SJCRH30 (cell line): ENCODE measurements at places on chromosomes 12 and 14.

DNA sequence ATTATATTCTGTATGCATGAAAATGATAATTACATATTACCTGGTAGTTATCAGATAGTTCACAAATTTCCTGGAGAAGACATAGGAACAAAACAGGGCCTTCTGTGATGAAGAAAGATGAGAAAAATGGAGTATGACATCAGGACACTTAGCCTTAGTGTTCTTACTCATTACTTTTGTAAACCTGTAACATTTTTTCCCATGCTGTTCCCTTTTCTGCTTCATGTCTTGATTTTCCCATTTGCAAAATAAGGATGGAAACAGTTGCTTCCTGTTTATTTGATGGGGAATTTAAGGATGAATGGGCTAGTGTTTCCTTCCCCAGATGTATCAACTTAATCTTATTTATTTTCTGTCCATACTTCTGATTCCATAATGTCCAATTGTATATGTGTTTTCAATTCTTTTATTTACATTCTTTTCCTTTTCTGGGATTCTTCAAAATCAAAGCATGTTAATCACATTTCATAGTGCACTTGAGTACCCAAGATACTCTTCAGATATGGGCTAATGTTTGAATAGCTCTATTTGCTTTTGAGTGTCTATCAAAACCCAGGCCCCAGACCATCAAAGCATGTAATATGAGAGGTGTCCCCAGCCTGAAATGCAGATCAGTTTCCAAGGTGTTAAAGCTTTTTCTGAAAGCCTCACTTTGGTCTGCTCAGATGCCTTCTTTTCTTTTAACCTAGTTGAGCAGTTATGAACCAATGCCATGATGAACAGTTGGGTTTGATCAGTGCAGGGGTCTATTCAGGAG, 260.5 kb downstream of the RAD51B start:
- peaks cover 10% of the 10 kb centered on the region for H3K4me1 ChIP-seq
- H3K27me3 ChIP-seq: no peaks in the 10 kb centered on the region
- DNase-seq: no peak
- no peaks in the 10 kb centered on the region for H3K36me3 ChIP-seq

- no peak overlapping the region for H3K27ac ChIP-seq
- DNase-seq: no peak
- H3K4me1 ChIP-seq: peaks cover 2% of the 10 kb centered on the region; the same call in 1 of the 2 replicates
- H3K4me3 ChIP-seq: no peak overlapping the region
These were observed 747.9 kb downstream of the TMTC2 start for GRCh38 chr12:83434600-83434999.

- no peaks in the 10 kb centered on the region for H3K36me3 ChIP-seq
- no peaks in the 10 kb centered on the region; the same call in 1 of the 2 replicates for H3K27me3 ChIP-seq
- H3K4me3 ChIP-seq: no peak overlapping the region
- no peaks in the 10 kb centered on the region for H3K4me1 ChIP-seq
These were observed 256.2 kb downstream of the DAD1 start for GRCh38 chr14:22332686-22333421.

GRCh38 chr12:53234271-53234914, 2.4 kb upstream of the RARG start:
- peaks cover 13% of the 10 kb centered on the region for H3K4me1 ChIP-seq
- H3K27ac ChIP-seq: no peak overlapping the region
- H3K27me3 ChIP-seq: peaks cover 6% of the 10 kb centered on the region; the same call in 1 of the 2 replicates
- no peaks in the 10 kb centered on the region for H3K36me3 ChIP-seq

GRCh38 chr12:20450591-20451180, 82.3 kb downstream of the PDE3A start:
- no peak for DNase-seq
- H3K27ac ChIP-seq: no peak overlapping the region
- no peaks in the 10 kb centered on the region for H3K4me1 ChIP-seq
- no peaks in the 10 kb centered on the region for H3K27me3 ChIP-seq

DNA sequence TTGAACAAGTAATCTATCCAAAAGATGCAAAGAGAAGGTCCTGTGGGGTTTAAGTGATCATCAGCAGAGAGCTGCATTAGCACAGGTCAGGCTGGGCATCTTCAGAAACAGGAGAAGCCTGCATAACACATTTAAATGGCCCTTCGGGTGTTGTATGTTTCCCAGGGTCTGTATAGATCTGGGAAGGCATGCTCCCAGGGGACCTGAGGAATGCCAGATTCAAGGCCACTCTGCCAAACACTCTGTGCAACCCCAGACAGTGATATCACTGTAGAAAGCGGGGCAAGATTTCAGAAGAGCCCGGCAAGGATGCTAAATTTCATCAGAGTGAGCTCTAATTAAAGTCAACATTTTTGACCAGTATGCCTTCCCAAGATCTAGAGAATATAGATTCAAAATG, 92.9 kb downstream of the ARMH4 start:
- no peaks in the 10 kb centered on the region for H3K4me1 ChIP-seq
- H3K4me3 ChIP-seq: no peak overlapping the region
- H3K27me3 ChIP-seq: peaks cover 5% of the 10 kb centered on the region; the same call in 1 of the 2 replicates
- no peak overlapping the region for H3K27ac ChIP-seq
- DNase-seq: peak; percentile 42

DNA sequence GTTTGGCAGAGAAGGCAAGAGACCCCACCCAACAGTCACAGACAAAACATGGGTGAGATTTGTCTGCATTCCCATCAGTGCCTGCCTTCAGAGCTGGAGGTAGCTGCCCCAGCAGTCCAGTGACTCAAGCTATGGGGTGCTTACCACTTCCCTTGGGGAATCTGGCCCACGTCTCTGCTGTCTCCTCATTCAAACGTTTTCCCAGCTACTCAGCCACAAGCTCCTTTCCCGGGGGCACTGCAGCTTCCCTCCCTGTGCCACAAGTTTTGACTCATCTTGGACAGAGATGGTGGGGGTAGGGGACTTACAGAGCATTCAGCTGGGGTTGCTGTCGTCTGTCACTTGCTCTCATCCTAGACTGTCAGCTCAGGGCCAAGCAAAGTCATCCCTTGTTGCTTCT, 66.6 kb downstream of the FBXL14 start:
- no peaks in the 10 kb centered on the region for H3K36me3 ChIP-seq
- DNase-seq: peak; percentile 18
- 0 out of 2 replicates have a peak, but pooled peaks cover 5% of the 10 kb centered on the region for H3K27me3 ChIP-seq
- no peak overlapping the region for H3K4me3 ChIP-seq
- H3K4me1 ChIP-seq: no peaks in the 10 kb centered on the region; the same call in 1 of the 2 replicates
- H3K27ac ChIP-seq: no peak overlapping the region

GRCh38 chr14:93065272-93065730, 50.4 kb downstream of the ITPK1 start:
- H3K27ac ChIP-seq: no peak overlapping the region
- H3K36me3 ChIP-seq: no peaks in the 10 kb centered on the region
- no peaks in the 10 kb centered on the region for H3K27me3 ChIP-seq
- no peak for DNase-seq
- 0 out of 2 replicates have a peak, but pooled peaks cover 6% of the 10 kb centered on the region for H3K4me1 ChIP-seq

GRCh38 chr14:65357113-65357512, 55.4 kb upstream of the FUT8 start:
- no peaks in the 10 kb centered on the region for H3K36me3 ChIP-seq
- DNase-seq: no peak
- H3K27ac ChIP-seq: no peak overlapping the region
- no peak overlapping the region for H3K4me3 ChIP-seq
- H3K27me3 ChIP-seq: no peaks in the 10 kb centered on the region

DNA sequence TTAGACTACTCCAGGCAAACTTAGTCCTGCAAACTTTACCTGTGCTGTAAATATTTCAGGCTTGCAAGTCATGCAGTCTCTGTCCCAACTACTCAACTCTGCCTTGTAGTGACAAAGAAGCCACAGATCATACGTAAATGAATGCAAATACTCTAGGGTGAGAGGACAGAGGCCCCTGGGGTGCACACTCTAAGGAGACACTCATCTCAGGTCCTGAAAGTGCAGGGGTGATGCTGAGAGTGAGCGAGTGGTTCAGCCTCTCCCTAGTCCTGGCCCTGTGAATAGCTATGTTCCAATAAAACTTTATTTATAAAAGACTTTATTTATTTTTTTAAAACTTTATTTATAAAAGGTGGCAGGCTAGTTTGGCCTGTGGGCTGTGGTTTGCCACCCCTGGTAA, 34.9 kb downstream of the HCAR2 start:
- no peaks in the 10 kb centered on the region for H3K36me3 ChIP-seq
- H3K27me3 ChIP-seq: no peaks in the 10 kb centered on the region
- H3K27ac ChIP-seq: no peak overlapping the region
- H3K4me1 ChIP-seq: no peaks in the 10 kb centered on the region
- H3K4me3 ChIP-seq: no peak overlapping the region

DNA sequence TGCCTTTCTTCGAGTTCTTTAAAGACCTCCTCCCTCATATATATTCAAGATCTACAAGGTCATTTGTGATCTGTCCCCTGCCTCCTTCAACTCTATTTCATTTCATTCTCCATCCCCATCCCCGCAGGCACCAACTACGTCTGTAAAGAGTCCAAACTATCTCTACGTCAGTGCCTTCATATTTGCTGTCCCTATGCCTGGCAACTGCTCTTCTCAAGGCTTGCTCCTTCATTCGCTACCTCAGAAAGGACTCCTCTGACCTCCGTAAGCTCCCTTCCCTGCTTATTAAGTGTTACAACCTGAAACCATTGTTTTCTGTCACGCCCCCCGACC, 650 bp downstream of the LLPH start:
- no peaks in the 10 kb centered on the region for H3K27me3 ChIP-seq
- peak overlapping the region; percentile 78 for H3K27ac ChIP-seq
- no peak for DNase-seq
- peak overlapping the region; percentile 92 for H3K4me3 ChIP-seq

- H3K27me3 ChIP-seq: no peaks in the 10 kb centered on the region
- H3K36me3 ChIP-seq: no peaks in the 10 kb centered on the region
- no peak overlapping the region for H3K27ac ChIP-seq
- no peaks in the 10 kb centered on the region for H3K4me1 ChIP-seq
- DNase-seq: no peak
These were observed 217.9 kb downstream of the PIK3C2G start for GRCh38 chr12:18479256-18479655.

DNA sequence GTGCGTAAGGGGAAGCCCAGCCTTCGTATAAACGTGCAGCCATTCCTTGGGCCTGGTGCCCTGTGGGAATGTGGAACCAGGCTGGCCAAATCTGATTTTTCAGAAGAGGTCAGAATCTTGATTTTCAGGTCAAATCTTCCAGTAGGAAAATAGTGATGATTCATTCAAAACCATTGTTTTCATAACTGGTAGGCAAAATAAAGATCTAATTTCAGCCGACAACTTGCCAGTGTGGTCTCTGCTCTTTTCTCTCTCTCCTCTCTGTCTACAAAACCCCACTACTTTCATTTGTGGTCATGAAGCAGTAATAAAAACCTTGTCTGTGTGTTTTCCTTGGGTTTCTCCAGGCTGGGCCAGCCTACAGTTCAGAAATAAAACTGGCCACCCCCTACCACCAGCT, 135.1 kb downstream of the RBM19 start:
- peak overlapping the region; percentile 37 for H3K27ac ChIP-seq
- no peak overlapping the region; the same call in 1 of the 2 replicates for H3K4me3 ChIP-seq
- H3K27me3 ChIP-seq: no peaks in the 10 kb centered on the region
- no peaks in the 10 kb centered on the region for H3K36me3 ChIP-seq

DNA sequence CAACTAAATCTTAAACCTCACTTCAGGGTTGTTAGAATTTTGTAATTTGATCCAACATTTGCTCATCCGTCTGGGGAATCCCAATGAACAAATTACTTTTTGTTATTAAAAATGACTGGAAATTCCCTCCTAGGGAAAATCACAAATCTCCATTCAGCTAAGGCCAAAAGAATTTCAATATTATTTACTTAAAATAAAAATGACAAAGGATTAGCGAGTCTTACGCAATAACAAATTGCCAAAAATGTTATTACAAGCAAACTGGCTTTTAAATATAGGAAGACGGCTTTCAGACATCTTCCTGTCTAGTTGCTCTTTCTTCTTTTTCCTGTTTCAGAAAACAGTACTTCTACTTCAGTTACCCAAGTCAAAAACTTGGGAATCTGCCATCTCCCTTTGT, 92.4 kb upstream of the TSPAN8 start:
- H3K27me3 ChIP-seq: no peaks in the 10 kb centered on the region
- DNase-seq: no peak
- H3K27ac ChIP-seq: no peak overlapping the region
- no peaks in the 10 kb centered on the region for H3K4me1 ChIP-seq
- no peak overlapping the region for H3K4me3 ChIP-seq
- H3K36me3 ChIP-seq: no peaks in the 10 kb centered on the region

DNA sequence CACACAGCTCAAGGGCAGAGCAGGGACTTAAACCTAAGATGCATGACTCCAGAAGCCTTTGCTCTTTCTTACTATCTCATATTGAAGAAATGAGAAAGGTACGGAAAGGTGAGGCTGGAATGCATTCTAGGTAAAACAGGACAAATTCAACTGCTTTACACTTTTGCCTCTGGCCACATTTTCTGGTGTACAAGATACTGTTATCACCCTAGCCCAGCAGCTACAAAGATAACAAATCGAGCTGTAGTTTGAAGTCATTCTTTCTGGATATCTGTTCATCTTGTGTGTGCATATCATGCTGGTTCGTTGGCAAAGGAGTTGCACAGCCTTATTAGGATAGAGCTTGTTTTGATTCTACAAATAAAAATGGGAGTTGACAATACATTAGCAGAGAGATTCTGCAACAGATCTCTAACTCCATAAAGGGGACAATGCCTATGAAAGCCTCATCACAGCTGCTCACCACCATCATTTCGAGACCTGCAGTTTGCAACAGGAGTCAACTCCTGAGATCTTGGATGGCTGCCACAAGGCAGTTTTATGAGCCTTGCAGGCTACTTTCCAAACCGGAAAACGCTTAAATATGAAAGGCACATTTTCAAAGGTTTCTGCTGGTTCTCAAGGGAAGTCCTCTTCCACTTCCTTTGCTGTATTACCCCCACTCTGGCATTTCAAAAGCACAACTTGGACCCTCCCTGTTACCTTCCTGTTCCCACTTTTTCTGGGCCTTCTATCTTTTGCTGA, 64.9 kb downstream of the STXBP6 start:
- peak; percentile 75 for DNase-seq
- H3K4me1 ChIP-seq: peaks cover 12% of the 10 kb centered on the region
- no peaks in the 10 kb centered on the region for H3K36me3 ChIP-seq
- H3K27me3 ChIP-seq: no peaks in the 10 kb centered on the region
- H3K4me3 ChIP-seq: no peak overlapping the region

DNA sequence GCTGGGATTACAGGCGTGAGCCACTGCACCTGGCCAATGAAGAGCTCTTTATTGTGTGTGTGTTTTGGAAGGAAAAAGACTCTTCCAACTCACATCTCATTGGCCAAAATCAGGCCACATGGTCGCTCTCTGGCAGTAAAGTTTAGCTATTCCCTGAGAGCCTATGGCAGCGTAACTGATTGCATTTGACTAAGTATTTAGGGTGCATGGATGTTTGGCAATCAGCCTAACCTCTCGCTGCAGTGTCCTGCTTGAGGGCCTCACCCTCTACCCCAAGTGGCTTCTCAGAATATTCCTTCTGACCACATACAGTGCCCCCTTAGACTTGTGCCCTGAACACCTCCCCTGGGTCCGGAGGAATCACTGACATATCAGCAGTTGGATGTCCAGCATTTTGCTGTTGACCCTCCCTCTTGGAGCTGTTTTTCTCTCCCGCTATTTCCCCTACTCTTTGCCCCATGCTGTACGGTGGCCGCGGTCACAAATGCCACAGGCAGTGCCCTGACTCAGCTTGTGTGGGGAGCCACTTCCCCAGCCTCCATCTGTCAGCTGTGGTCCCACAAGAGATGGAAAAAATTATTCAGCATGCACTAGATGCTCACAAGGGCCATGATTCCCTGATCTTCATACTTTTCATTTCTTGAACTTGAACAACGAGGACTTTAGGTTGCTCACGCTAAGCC, 9.5 kb downstream of the PHETA1 start:
- DNase-seq: peak; percentile 25
- H3K36me3 ChIP-seq: no peaks in the 10 kb centered on the region
- no peak overlapping the region for H3K4me3 ChIP-seq
